ENCODE measurements at places on chromosomes 7 and 10.

GRCh38 chr10:71631007-71631861 lies 88.3 kb downstream of the C10orf105 start:
- DNase-seq: no peak

- no peak for DNase-seq
Observed at GRCh38 chr10:63054889-63055611, 78.1 kb upstream of the NRBF2 start.

DNA sequence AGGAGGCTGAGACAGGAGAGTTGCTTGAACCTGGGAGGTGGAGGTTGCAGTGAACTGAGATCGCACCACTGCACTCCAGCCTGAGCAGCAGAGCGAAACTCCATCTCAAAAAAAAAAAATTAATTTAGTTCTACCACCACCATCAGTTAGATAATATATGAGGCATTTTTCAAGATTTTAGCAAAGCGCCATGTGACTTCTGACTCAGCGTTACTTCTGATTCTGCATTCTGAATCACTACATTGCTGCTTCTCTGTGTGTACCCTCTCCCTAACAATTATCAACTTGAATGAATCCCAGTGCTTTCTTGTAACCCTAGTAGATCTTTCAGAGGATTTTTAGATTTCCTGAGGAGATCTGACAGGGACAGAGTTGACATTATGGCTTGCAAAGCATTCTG lies 176.8 kb upstream of the SORCS1 start:
- no peak for DNase-seq

GRCh38 chr10:21184984-21185383 lies 287.9 kb upstream of the NEBL start:
- no peak for DNase-seq

- DNase-seq: no peak
Observed at GRCh38 chr7:31776616-31777015, 89.6 kb downstream of the PPP1R17 start.

- no peak for DNase-seq
Observed at GRCh38 chr10:11560076-11560709, 51.3 kb downstream of the USP6NL start.

DNA sequence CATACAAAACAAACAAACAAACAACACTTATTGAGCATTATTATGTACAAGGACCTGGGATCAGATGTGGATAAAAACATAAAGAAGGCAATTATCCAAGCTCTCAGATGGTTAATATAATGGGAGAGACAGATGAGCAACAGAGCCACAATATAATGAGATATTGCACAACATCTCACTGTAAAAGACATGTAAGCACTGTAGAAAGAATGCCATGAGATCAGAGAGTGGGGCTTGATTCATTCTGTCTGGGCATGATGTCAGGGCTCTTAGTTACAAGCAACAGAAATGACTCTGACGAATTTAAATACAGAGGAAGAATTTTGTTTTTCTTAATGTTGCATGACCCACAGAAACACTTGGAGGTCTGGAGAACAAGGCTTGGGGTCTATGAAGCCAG lies 164.7 kb upstream of the PLXDC2 start:
- no peak for DNase-seq

GRCh38 chr7:81691199-81691821 lies 78.5 kb downstream of the HGF start:
- DNase-seq: no peak

GRCh38 chr7:1239803-1240516 lies 7.3 kb downstream of the UNCX start:
- no peak for DNase-seq

DNA sequence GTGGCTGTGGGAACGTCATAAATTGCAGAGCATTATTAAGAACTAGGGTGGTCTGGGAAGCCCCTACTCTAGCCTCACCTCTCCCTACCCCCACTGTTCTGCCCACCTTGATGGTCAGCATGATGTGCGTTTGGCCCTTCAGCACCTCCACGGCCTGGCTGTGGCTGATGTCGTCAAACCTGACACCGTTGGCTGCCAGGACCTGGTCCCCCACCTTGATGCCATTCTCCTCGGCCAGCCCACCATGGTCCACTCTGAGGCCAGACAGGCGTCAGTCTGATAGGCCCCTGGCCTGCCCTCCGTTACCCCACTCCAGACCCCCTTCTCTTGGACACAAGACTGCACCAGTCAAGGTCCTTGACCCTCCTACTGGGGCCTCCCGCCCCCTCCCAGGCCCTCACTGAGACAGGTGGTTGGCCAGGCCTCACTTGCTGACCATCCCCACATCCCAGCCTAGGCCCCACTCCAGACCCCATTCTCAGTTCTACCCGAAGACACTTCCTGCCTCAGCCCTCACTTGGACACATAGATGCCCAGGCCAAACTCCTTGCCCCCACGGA lies 9.2 kb downstream of the PDZD7 start:
- no peak for DNase-seq

DNA sequence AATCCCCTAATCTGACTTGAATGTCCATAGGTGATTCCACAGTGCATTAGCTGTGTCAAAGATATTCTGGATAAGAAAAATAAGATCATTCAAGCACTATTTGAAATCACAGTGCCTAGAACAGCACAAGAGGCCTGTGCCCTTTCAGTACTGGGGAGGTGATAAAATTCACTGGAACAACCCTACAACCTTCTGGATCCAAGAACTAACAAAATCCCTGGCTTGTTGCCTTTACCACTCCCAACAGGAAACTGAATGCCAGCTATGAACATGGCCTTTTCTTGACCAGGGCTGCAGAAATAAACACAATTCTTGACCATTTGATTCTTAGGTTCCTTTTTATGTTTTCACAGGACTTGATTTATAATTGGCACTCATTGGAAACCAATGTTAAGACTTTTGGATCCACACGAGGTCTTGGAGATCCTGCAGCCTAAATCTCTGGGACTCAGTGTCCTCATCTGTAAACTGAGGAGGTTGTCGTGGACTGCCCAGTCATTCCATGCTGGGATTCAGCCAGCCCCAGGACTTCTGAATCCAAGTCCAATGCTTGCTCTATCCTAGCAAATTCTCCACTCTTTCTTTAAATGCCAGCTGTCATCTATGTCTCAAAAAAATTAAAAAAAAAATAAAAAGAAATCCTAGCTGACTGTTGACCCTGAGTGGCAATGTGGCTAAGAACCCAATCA lies 624.7 kb downstream of the KCNMA1 start:
- no peak for DNase-seq

- no peak for DNase-seq
Observed at GRCh38 chr7:50749896-50750295, 32.8 kb downstream of the GRB10 start.

DNA sequence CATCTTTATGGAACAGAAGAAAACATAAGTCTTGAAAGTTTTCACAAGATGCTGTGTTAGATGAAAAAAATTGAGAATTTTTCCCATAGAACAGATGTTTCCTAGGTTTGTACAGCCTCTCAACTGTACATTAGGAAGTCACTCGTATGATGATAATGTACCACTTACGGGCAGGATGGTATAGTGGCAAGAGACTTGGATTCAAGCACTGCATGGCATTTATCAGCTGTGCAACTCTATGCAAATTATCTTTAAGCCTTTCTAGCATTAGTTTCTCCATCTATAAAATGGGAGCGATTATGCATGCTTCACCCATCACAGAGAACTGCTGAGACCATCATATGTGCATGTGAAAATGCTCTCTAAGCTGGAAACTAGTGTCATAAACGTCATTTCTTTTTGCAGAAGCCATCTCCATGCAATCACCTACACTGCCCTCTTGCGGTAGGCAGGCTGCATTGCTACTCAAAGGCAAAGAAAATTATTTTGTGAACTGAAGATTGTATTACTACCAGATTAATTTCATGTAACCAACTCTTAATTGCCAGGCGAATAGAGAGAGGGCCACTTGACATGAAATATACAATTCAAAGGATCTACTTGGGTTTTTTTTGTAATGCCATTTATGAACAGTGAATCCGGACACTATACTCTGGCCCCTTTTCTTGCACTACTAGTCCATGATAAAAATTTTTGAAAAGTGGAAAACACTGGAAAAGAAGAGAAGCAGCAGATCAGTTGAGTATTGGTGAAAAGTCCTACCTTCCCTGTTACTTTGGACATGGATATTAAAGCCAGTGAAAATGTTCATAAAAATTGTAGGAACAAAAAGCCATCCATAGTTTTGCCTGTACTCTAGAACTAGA lies 102.3 kb downstream of the JAZF1 start:
- DNase-seq: peak; percentile 35

- DNase-seq: no peak
Observed at GRCh38 chr10:24730811-24731210, 7.1 kb upstream of the ARHGAP21 start.

- DNase-seq: no peak
Observed at GRCh38 chr7:139995017-139995915, 67.5 kb downstream of the PARP12 start.

GRCh38 chr7:129914536-129915272 lies 38.1 kb downstream of the UBE2H start:
- DNase-seq: no peak

DNA sequence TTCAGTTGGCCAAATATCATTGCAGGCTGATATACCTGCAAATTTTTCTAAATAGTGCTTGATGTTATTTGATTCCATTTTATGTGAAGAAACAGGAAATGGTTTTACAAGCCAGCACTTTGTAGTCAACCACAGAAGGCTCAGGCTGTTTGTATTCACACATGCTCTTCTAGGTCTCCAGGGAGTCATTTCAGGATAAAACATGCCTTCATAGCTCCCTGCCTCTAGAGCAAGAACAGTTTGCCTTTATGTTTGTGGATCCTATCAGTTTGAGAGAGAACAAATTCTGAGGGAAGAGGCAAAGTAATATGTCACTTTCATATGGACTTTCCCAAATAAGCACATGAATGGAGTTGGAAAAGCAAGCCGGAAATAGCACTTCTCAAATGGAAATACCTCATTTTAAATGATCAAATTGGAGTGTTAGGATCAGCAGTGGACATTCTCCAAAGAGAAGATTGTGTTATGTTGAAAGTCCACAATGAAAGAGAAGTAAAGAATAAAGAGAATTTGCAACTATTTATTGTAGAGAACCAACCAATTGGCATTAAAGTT lies 277.6 kb downstream of the KCND2 start:
- no peak for DNase-seq

DNA sequence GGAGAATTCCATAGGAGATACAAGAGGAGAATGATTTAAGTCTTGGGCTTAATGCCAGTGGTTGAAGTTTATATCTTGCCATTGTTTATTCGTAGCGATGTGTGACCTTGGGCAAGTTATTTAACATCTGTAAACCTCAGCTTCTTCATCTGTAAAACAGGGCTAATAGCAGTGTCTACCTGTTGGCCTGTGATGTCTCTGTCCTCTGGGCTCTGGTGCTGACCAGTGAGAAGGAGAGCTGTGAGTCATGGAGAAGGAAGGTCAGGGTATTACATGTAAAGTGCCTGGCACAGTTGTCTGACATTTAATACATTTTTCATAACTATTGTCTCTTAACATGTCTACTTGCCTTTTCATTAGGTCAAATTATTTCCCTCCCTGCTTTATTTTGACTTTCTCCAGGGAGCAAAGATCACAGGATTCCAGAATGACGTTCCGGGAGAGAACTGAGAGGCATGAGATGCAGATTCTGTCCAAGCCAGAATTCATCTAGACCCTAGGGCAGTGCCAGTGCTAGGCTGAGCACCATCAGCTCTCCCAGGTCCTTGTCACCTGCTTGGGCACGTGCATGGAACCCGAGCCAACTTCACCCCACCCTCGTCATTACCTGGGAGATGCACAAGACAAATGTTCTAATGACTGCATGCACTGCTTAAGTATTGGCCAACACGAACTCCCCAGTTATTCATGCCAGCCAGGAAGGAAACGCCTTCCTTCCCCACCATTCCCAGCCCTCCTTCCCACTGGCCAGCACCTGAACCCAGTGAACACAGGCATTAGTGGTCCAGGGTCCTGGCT lies 187.9 kb downstream of the DPY19L1 start:
- DNase-seq: no peak

DNA sequence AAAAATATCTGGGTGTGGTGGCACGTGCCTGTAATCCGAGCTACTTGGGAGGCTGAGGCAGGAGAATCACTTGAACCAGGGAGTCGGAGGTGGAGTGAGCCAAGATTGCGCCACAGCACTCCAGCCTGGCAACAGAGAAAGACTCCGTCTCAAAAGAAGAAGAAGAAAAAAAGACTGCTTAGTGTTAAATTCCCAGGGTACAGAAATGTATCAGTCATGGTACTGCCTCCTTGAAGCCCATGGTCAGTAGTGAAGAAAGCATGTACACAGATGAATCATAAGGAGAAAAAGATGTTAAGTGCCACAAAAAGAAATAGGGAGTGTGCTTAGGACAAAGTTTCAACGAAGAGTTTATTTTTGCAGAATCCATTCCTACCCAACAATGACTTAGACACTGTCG lies 62.5 kb upstream of the KMT2E start:
- DNase-seq: no peak

DNA sequence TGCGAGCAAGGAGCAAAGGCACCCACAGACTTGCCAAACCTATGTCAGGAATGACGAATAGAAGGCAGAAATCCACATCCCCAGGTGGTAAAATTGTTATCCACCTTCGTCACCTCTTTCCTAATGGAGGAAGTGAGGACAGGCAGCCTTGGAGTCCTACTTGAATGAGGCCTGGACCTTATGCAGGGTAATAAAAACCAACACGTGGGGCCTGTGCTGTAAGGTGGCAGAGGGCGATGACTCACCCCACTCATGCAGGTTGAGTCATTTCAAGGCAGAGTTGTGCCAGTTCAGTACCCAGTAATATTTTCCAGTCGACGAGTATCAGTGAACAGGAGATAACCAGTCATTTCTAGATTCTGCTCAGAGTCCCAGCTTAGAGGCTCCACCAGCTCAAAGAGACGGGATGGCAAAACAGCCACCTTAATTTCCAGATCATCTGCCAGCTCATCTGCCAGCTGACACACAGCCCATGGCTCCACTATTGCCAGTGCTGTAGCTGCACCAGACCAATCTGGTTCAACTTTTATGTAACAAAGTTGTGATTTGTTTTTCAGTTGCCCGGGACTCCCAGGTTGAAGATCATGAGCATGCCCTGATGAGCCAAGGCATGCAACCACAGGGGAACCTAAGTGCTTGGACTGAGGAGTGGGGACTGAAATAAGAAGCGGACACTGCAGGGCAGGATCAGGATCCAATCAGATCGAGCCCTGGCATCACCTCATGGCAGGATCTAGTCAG lies 176.2 kb upstream of the ITGB1 start:
- peak; percentile 79 for DNase-seq

- DNase-seq: no peak
Observed at GRCh38 chr10:4006051-4006450, 221.0 kb upstream of the KLF6 start.

- no peak for DNase-seq
Observed at GRCh38 chr10:613271-614138, 76.0 kb downstream of the DIP2C start.

- no peak for DNase-seq
Observed at GRCh38 chr10:122618461-122619165, 58.1 kb downstream of the DMBT1 start.

Measured in activated CD4-positive, alpha-beta T cell treated with anti-CD3 and anti-CD28 coated beads, Interleukin-2, amount 50 U/mL, for 4 hours (primary cell).